ENCODE measurements at places on chromosomes 1 and 21.

- no peak for DNase-seq
Observed at GRCh38 chr21:33892853-33893252, 22.8 kb downstream of the ATP5PO start.

DNA sequence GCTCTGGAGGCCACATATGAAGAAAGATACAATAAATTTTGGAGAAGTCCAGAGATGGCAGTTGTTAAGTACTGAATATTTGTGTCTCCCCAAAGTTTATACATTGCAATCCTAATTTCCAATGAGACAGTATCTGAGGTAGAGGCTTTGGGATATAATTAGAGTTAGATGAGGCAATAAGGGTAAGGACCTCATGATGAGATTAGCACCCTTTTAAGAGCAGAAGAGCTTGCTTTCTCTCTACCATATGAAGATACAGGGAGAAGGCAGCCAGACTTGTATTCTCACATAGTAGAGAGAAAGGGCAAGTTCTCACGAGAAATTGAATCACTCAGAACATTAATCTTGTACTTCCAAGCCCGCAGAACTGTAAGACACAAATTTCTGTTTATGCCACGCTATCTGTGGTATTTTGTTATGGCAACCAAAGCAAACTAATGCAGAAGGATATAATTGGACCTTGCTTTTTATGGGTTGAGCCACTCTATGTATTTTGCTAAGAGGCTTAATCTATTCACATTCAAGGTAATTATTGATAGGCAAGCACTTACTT, 430.1 kb downstream of the KCNT2 start:
- no peak for DNase-seq

DNA sequence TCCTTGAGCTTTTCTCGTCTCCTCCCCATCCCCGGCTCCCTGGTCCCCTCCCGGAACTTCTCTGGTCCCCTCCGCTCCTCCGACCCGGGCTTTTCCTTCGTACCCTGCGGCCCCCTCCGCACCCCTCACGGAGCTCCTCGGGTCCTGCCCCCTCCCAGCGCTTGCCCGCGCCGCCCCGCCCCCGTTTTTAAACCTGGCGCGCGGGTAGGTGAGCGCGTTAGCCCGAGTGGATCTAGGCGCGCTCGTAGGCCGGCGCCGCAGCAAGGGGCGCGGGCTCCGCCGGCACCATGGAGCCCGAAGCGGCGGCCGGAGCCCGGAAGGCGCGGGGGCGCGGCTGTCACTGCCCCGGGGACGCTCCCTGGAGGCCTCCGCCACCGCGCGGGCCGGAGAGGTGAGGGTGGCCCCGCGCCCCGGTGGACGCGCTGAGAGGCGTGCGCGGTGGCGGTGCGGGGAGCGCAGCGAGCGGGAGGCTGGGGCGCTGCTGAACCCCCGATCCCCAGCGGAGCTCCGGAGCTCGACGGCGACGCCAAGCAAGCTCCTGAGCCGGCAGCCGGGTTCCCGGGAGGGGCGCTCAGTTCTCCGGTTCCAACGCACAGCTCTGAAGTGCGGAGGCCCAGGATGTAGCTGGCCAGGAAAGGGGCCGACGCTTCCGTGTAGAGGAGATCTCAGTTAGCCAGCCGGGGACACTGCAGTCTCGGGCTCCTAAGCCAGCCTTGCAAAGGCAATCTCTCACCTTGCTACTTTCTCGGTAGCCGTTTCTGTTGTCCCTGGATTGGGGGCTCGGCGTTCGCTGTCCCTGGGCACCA, at the start of gene RIPPLY3:
Gene RIPPLY3 (plus strand): TSS at position 217 of the 806 bp plus-strand sequence. CDS start 71 bp downstream, at position 288.
- DNase-seq, result no peak

DNA sequence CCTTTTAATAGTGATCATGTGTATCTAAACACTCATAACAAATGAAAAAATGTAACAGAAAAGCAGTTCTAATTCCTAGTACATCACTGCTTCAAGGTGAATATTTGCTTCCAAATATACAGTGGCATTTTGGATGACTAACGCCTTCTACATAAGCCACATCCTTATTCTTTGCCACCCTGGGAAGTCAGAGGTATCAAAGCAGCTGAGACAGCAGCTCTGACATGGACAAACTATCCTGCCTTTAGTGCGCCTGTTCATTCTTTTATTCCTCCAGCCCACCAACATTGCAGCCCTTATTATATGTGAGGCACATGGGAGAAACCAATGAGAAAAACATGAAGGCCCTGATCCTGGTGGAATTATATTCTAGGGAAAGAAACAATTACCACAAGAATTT, 183.0 kb downstream of the APP start:
- DNase-seq, result no peak

DNA sequence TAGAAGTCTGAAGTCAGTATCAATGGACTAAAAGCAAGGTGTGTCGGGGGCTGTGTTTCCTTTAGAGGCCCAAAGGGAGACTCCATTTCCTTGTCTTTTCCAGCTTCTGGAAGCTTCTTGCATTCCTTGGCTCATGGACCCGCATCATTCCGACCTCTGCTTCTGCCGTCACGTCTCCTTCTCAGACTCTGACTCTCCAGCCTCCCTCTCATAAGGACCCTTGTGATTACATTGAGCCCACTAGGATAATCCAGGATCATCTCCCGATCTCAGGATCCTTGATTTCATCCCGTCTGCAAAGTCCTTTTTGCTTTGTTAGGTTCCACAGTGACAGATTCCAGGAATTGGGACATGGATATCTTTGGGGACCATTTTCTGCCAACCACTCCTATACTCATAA, 265.8 kb upstream of the CSF3R start:
- no peak for DNase-seq

- DNase-seq, result no peak
Observed at GRCh38 chr21:36035381-36035791, 24.9 kb downstream of the SETD4 start.

- DNase-seq, result no peak
Observed at GRCh38 chr1:73577206-73577605, 620.8 kb downstream of the LRRIQ3 start.

DNA sequence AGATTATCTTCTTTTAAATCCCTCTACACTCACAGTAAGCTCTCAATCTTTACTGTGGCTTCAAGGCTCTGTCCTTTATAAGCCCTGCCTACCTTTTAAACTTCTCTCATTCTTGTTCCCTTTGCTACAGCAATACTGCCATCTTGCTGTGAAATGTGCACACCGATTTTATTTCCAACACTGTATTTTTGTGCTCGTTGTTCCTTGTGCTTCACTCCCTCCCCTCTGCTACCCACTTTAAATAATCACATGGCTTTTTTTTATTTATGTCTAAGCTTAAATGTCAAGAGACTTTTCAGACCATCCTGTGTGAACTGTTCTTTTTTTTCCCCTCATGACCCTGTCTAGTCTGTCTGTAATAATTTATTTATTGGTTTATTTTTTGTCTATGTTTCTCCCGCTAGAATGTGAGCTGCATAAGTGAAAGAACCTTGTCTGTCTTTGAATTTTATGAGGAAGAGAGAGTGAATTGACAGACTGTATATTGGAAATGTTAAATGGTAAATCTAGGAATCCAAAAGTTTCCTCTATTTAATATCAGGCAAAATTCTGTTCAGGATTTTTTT, 45.7 kb downstream of the ABCD3 start:
- DNase-seq, result no peak
